ENCODE measurements at places on chromosomes 12 and 14. TPM values are rescaled to one million over a fixed set of nuclear protein-coding genes. Genes with fewer than 3 reads are reported as not detected.
A peak's percentile ranks its signal among the peaks of the same experiment; 100 is the strongest.

The CCDC38 gene
- total RNA-seq = not detected

DNA sequence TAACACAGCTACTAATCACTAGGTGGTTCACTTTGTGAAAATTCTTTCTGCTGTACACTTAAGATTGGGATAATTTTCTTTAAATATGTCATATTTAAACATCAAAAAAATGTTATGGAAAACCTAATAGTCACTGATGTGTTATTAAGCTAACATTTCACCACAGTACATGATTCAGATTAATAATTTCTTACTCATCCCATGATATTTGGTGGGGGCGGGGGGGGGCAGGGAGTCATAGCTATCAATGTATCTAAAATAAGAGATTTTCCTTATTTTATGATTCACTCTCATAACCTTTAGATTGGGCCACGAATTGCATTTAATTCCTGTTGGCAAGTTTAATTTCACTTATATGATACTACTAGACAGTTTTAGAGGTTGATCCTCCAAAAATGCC is 88.8 kb downstream of the KCNH5 start:
- no peak for DNase-seq

DNA sequence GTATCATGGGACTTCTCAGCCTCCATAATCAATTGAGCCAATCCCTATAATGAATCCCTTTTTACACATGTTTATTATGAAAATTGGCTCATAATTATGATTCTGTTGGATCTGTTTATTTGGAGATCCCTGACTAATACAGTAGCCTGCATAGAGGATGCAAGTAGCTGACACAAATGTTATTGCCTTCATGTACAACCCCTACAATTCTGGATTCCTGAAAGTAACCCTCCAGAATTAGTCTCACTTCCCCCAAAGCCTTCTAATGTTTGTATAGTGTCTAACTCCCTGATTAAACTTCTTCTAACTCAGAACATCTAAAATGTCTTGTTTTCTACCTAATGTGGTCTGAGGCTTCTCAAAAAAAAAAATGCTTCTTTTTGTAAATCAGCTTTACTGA is 6.6 kb upstream of the SMIM10L1 start:
- no peak for DNase-seq

DNA sequence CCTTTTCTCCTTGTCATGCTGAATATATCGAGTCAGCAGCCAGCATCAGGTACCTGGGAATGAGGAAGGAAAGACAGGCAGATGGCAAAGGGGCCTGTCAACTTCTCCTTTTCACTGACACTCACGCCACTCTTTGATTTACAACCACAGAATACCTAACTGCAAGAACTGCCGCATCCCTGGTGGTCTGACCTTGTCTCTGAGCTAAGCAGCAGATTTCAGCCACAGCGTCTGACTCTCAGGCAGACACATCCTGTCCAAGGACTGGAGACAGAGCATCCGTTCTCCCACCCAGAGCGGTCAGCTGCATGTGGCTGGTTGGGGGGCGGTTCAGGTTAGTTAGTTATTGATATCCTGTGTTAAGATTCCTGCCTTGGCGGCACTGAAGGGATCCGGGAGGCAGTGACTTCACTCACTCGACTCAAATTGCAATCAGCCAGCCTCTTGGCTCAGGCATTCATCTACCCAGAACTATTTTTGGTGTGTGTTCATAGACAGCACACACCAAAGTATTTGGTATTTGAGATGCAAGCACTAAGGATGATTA is 11.2 kb upstream of the MAP1LC3B2 start:
- no peak for DNase-seq

GRCh38 chr12:51378749-51379148 is 12.5 kb downstream of the GALNT6 start:
- DNase-seq = no peak

The CLEC4A gene
- not detected for total RNA-seq

DNA sequence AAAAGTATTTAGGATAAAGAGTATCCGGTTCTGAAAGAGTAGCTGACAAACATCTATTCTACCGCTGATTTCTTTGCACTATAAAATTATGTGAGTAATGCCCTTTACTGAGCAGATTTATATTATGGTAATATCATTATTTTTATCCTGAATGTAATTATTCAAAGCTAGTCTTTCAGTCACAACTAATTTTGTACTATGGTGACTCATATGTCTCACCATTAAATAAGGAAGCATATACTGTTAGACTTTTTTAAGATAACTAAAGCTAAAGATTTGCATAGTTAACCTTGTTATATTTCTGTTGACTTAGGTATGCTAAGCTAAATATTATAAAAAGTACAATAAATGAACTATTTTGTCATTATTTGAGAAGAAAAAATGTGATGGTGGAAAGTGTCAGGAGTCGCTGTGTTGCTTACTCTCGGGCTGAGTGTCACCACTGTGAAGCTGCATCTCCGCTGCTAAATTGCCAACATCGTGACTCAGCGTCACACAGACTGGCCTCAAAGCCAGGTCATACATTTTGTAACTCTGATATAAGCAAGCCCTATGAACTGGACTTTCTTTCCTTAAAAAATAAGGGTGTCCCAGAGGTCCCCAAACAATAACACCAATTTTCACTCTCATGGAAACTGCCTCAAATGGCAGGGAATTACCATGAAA is 69.1 kb upstream of the SSTR1 start:
- no peak for DNase-seq

The ZNF605 gene
- 4.7 TPM for total RNA-seq

- DNase-seq = no peak
Measured at GRCh38 chr12:132606466-132606865, 3.9 kb downstream of the LRCOL1 start.

- no peak for DNase-seq
Measured at GRCh38 chr12:102063069-102063468, 1.3 kb upstream of the WASHC3 start.

The PYGL gene
- total RNA-seq = 134 TPM

GRCh38 chr14:93112891-93113677 is 2.6 kb downstream of the ITPK1 start:
- DNase-seq = peak; percentile 54

DNA sequence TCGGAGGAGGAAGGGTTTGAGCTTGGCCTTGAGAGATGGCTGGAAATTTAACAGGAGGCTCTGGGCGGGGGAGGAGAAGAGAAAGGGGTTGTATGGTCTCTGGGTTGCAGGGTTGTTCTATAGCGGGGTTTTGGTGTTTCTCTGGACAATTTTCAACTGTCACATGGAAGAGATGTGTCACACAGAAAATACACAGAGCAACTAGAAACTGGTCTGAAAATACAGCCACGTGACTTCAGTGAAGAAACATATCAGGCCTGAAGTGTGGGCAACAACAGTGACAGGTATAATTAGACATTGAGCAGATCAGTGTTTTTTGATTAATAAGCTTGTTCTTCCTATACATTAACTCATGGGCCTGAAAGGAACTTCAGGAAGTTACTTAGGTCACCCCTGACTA is 205.3 kb upstream of the HMGA2 start:
- no peak for DNase-seq

The VDR gene
- total RNA-seq = 0.67 TPM

DNA sequence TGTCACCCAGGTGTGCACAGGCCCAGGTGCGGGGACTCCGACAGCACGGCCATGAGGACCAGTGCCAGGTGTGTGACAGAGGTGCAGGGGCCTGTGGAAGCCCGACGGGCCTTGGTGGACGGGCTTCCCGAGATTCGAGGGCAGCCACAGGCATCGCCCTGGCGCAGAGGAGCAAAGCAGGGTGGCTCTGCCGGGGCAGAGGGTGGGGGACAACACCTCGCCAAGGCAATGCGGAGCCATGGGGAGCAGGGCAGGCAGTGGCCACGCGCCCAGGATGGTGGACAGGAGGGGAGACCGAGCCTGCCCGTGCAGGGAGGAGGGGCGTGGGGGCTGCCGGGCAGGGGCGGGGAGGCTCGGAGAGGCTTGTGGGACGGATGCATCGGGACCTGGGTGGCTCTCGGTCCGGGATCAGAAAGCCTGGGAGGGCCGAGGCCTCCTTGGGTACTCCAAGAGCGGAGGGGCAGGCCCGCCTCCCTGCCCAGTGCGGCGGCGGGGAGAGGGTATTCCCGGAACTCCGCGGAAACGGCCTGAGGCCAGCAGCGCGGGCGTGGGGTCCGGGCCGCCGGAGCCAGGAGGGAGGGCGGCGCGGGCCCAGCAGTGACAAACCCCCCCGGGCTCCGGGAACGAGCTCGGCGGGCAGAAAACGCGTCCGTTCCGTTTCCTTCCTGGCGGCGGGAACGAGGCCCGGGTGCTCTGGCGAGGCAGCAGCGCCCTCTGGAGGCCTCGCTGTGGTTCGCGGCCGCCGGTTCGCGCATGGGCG is 1.6 kb downstream of the TMEM121 start:
- DNase-seq = peak; percentile 7

GRCh38 chr14:60651796-60652673 is 2.8 kb upstream of the SIX1 start:
- no peak for DNase-seq

The PMCH gene
- total RNA-seq = 0.66 TPM

DNA sequence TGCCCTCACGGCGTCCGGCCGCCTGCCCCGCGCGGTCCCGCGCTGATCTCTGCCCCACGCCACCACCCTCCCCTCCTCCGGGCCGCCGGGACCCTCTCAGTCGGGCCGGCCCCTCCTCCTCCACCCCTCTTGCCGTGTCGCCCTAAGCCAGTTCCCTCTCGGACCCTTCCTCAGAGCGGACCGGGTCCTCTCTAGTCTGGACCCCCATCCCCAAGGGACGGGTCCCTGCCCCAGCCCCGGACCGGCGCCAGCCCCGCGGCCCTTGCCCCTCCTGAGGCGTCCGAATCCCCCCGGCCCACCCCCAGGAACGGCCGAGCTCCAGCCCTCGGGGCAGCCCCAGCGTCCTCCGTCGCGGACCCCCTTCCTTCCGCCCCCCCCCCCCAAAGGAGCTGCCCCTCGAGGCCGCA is 485 bp downstream of the PPP4R4 start:
- no peak for DNase-seq

DNA sequence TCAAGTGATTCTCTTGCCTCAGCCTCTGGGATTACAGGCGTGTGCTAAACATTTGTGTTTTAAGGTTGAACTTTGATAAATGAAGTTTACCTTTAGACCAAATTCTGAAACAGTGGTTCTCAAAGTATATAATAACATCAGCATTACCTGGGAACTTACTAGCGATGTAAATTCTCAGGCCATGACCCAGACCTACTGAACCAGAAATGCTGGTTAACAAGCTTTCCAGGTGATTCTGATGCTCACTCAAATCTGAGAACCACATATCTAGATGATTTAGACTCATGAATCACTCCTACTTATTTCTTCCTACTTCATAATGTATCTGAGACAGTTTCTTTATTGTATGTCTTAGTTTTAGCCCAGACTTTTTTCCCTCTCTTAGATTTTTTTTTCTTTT is 43.6 kb downstream of the RAD51B start:
- no peak for DNase-seq

- DNase-seq = no peak
Measured at GRCh38 chr12:51763743-51764142, 84.8 kb downstream of the FIGNL2 start.

The MAP1LC3B2 gene
- total RNA-seq = 1.7 TPM

DNA sequence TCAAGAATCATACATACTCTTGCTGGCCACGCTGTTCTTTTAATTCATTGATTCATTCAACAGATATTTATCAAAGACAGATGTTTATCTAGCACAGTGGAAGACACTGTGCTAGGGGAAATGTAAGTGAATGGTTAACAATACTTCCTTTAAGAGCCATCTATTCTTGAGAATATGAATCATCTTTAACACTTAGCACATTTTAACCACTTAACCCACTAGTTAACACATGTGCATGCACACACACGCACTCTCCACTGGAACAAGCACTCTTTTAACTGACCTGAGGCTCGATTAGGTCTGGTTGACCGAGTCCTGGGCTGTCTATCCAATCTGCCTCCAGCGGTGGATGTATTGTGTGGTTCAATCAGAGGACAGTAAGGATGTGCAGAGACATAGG is 34.6 kb downstream of the LMNTD1 start:
- no peak for DNase-seq

The SYNE2 gene
- total RNA-seq = 24.9 TPM

GRCh38 chr14:101932673-101933072 is 31.7 kb upstream of the DYNC1H1 start:
- no peak for DNase-seq

The PWP1 gene
- 143 TPM for total RNA-seq

The CLEC1B gene
- total RNA-seq = not detected

DNA sequence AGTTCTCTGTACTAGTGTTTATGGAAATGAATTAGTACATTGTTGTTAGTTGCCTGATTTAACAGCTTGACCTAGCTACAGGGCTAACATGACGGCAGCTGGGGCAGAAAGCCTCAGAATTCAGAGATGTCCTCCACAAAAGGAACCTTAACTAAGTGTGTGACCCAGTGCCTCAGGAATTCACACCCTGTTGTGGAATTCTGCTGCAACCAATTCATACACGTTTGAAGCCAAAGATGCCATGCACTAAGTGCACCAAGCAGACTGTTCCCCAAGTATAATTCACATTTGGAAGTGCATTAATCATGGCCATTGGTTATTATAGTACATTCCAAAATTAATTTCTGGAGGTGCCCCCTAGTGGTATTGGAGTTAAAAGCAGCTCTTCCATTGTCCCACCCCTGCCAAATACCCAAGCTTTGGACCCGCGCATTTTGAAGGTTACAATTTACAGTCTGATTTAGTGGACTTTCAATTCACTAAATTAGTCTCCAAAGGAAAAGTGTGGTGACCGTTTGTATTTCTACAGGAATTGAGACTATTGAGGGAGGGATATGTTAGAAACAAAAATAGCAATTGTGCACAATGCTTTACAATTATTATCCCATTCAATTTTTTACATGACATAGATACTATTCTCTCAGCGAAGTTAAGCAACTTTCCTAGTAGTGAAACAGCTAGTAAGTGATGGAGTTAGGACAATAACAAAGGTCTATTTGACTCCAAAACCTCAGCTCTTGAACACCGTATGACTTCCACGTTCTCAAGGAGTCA is 85.9 kb downstream of the PAX9 start:
- no peak for DNase-seq

DNA sequence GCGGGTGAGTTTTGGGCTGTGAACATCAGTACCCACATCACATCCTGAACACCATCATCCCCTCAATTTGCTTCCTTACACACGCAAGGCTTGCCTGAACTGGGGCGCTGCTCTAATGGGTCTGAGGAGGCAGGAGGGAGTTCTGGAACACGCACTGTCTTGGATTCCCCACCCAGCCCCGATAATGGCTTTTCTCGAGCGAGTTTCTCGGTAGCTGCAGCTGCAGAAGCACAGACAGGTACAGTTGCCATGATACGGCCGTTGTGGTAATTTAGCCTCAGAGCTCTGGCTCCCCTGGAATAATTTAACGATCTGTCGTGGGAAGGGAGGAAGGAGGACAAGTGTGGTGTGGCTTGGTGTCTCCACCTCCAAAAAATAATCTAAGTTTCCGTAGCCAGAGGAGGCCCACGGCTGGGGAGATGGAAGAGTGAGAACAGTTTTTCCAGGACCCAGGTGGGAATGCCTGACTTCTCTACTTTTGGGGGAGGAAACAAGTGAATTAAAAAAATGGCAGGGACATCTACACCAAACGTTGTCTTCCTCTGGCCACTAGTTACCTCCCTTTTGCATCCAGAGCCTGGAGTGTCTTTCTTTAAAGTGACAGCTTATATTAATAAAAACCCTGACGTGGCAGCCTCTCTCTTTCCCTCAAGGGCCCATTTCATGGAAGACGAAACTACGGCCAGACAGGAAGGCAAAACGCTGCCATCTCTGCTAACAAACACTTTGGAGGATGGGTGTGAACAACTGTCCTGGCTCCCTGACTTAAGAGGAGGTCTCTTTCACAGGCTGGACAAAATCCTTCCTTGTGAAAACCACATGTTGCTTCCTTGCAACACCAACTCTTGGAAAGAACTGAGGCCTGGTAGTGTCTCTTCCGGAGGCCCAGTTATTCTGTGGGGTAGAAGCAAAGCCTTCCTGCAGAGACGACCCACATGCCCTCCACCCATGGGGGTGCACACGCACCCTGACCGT is 84.8 kb downstream of the RBM19 start:
- no peak for DNase-seq

GRCh38 chr12:118548887-118549509 is 172.6 kb downstream of the SUDS3 start:
- no peak for DNase-seq
